ENCODE measurements at places on chromosomes 6 and 20.

DNA sequence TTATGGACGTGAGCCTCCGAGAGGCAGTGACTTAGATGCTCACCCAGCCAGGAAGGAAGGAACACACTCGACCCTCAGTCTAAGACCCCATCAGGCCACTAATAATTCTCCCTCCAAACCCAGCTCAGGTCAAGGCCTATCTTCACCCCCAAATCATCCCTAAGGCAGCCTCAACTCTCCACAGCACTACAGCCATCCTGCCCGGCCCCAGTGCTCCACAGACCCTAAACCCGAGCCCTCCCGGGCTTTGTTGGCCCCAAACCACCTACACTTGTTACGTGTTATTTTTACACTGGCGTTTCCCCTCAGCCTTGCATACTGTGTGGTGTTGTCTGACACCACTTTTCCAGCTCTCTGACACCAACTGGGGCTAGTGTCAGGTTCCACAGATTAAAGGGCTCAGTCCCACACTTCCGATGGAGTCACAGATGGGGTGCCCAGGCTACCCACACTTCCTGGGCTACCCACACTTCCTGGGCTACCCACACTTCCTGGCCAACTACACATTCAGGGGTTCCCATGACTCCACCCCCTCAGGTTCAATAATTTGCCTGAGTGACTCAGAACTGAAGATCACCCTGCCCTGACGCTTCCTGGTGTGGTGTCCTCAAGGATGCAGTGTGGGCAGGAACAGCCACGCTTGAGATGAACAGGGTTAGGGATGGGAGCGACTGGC lies 25.3 kb downstream of the RBCK1 start:
- peak; percentile 50 for DNase-seq

GRCh38 chr6:84119277-84119676 lies 85.7 kb downstream of the MRAP2 start:
- no peak for DNase-seq

DNA sequence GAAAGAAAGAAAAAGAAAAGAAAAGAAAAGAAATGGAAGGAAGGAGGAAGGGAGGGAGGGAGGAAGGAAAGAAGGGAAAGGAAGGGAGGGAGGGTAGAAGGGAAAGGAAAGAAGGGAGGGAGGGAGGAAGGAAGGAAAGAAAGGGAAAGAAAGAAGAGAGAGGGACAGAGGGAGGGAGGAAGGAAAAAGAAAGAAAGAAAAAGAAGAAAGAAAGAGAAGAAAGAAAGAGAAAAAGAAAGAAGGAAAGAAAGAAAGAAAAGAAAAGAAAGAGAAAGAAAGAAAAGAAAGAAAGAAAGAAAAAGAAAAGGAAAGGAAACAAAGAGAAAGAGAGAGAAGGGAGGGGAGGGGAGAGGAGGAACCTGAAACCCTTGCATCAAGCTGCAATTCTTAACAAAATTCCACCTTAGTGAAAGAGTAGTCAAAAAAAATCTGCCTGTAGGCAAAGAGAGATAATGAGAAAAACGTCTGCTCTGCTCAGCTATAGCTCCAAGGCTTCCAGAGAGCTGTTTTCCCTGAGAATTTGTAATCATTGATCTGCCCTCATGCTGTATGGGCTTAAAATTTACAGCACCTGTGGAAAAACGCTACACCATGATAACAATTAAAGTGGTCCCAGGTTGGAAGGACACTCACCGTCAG lies 16.7 kb upstream of the MYCT1 start:
- DNase-seq: no peak

GRCh38 chr6:30543821-30544220 lies 12.5 kb downstream of the GNL1 start:
- DNase-seq: no peak

GRCh38 chr6:129764761-129765407 lies 54.9 kb upstream of the ARHGAP18 start:
- DNase-seq: no peak

DNA sequence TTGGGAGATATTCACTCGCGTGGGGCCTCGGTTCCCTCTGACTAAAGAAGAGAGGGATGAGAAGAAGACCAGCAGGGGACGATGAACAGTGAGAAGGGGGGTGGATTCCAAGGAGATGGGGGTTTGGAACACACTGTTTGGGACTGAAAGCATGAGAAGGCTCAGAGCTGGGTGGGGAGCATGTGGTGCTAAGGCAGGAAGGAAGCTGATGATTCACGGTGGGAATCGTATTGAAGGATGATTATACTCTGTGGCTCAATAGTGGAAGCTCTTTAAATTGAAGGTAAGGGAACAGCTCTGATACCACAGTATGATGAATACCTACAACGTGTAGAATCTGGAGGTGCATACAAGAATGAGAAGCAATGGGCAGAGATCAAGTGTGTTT lies 117.5 kb upstream of the KCNK16 start:
- DNase-seq: no peak

GRCh38 chr6:136016228-136017225 lies 165.0 kb downstream of the PDE7B start:
- no peak for DNase-seq

All from activated CD4-positive, alpha-beta T cell treated with anti-CD3 and anti-CD28 coated beads for 24 hours (primary cell).